Epithelial cell of prostate (primary cell): ENCODE measurements at places on chromosomes 2 and 18.
A peak's percentile ranks its signal among the peaks of the same experiment; 100 is the strongest.

GRCh38 chr18:44828080-44828479, 147.4 kb downstream of the SETBP1 start:
- no peak for DNase-seq

DNA sequence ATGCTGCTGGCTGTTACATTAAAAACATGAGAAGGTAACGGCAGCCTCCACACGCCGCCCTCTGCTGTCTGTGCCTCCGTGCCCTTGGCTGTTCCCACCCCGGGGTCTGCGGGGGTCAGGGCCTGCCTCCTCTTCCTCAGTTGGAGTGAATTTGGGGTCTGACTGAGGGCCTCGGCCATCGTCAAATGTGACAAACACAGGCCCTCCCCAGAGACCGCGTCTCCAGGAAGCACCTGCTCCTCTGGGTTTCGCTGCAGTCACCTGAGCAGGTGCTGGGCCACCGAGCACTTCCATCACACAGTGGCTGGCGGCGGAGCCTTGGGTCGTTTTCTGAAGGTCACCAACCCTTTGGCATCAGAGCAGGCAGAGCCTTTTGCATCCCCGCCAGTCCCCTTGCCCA, 70.9 kb downstream of the NFATC1 start:
- DNase-seq = no peak

GRCh38 chr2:238521870-238522269, 95.1 kb downstream of the ASB1 start:
- no peak for DNase-seq

- no peak for DNase-seq
Measured at GRCh38 chr2:104664672-104665071, 189.2 kb upstream of the POU3F3 start.

DNA sequence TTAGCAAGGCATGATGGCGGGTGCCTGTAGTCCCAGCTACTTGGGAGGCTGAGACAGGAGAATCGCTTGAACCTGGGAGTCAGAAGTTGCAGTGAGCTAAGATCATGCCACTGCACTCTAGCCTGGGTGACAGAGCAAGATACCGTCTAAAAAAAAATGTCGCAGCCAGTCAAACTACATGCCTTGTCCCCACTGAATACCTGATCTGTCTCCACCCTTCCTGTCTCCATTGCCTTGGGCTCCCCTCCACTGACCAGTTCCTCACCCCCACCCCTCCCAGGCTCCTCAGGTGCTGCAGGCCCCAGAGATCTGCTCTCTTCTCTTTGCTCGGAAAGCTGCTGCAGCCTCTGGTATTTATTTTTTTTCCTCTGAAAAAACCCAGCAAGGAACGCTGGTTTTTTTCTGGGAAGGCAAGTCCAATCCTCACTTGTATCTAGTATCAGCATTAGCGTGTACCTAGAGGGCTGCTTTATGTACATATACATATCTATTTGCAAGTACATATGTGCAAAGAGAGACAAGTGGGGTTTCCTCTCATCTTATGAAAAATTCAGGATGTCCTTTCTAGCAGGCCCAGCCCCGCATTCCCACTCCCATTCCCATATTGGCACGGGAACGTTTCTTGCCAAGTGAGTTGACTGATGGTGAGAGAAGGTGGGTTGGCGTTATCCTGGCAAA, 4.4 kb downstream of the PSD4 start:
- no peak for DNase-seq

DNA sequence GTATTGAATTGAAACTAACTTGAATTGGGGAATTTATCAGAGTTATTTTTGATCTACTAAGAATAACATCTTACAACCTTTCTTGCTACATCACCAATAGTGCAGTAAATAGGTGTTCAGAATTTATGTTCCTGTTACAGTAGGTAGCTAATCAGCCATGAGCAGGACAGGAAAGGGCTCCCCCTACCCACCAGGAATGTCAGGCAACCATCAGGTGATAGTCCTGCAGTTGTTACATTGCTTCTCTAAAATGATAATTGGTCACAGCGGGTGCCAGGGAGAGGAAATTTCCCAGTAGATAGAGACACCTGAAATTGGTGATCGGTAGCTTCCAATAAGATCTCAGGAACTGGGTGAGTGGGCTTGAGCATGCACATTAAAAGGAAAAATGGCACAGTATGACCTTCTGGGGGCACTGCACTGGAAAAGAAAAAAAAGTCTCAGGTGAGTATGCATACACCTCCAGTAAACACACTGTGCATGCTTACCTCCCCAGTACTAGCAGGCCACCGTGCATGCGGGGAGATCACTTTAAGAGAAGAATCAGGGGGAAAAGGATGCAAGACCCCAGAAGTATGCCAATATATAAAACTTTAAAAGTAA, 1092.0 kb upstream of the LRRTM1 start:
- no peak for DNase-seq

GRCh38 chr18:47831351-47831750, 99.1 kb downstream of the SMAD2 start:
- DNase-seq = no peak

DNA sequence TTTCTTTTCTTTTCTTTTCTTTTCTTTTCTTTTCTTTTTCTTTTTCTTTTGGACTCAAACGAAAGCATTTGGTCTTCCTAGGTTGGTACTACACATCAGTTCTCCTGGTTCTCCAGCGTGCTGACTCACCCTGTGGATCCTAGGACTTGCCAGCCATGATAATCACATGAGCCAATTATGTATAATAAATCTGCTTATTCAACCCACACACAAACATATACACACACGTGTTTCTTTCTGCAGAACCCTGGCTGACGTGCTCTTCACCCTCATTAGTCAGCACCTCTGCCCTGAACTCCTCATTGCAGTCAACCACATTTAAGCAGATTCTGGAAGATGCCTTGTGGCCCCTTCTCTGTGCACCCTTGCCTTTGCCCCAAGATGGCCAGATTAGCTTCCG, 162.4 kb upstream of the MYT1L start:
- DNase-seq = no peak

DNA sequence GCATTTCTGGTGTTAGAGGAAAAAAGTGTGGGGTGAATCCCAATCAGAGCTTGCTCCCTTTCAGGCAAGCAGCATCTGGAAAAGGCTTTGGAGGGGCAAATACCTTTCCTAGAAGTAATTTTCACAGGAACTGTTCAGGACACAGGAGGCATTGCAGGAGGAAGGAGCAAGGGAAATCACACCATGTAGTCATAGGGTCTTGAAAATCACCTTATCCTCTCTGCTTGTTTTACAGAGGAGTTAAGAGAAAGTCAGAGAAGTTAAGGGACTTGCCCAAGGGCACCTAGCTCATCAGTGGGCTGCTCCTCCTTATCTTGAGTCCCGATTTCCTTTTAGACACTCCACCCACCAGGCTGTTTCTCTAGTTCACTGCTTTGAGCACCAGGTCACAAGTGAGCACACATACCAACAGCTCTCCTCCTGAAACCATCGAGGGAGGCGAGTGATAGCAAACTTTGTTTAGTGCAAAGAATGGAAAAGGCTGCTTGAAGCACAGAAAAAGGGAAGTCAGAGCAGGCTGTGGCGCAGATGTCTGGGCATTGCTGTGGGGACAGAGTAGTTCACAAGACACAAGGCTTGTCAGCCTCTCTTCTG, 89.2 kb upstream of the CXCR4 start:
- DNase-seq = no peak

- no peak for DNase-seq
Measured at GRCh38 chr2:233082931-233083755, 23.0 kb downstream of the INPP5D start.

- no peak for DNase-seq
Measured at GRCh38 chr2:218644721-218645120, 14.7 kb downstream of the ZNF142 start.

DNA sequence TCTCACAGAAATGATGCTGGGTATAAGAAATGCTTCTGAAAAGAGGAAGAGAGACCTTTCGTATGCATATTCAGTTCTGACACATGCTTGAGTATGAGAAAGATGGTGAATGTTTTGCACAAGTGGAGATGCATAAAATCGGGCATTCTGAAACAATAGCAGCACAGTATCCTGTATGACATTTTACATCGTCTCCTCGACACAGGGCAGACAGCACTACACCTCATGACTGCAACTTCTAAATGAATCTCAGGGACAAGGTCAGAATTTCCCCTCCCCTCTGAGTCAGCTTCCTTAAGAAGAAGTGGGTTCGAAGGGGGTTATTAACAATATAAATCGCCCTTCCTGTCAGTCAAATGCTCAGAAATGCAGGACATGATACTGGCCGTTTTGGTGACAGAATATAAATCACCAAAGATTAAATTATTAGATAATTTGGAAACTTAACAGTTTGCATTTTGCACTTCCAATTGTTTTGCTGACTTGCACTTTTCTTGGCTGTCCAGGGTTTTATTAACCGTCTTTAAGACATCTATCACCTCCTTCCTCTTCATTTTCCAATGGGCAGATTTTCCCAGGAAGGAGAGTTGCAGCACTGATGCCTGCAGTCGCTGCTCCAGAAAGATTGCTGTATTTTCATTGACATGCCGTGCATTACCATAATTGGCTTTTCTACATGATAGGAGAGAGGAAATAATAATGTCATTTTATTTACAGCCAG, 57.2 kb downstream of the TSHZ1 start:
- DNase-seq = no peak

GRCh38 chr18:12589448-12589847, 68.5 kb downstream of the SPIRE1 start:
- no peak for DNase-seq

DNA sequence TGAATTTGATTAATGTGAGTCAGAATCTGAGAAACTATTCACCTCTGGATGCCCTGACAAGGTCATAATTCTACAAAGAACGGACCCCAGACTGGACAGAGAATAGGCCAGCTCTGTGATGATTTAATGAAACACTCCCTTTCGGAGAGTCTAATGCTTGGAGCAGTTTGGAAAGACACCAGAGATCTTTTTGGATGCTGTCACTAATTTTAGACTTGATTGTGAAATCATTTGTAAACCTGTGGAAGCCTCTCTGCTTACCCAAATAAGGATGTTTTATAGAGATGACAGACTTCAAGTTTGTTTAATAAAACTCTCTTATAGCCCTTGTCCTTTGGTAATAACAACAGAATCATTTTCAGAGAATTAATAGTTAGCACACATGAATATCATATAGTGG, 83.5 kb downstream of the MYL12B start:
- DNase-seq = no peak

GRCh38 chr2:201419057-201419635, 32.1 kb downstream of the TRAK2 start:
- peak; percentile 14 for DNase-seq

DNA sequence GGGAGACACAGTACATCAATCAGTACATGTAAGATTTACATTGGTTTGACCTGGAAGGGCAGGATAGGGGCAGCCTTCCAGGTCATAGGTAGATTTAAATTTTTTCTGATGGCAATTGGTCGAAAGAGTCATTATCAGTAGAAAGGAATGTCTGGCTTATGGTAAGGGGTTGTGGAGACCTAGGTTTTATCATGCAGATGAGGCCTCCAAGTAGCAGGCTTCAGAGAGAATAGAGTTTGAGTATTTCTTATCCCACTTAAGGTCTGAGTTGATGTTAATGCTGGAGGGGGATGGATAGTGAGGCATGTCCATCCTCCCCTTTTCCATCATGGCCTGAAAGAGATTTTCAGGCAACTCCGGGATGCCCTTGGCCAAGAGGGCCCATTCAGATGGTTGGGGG, 60.7 kb downstream of the SPTBN1 start:
- no peak for DNase-seq

GRCh38 chr18:48679236-48679635, 140.4 kb downstream of the CTIF start:
- DNase-seq = no peak

DNA sequence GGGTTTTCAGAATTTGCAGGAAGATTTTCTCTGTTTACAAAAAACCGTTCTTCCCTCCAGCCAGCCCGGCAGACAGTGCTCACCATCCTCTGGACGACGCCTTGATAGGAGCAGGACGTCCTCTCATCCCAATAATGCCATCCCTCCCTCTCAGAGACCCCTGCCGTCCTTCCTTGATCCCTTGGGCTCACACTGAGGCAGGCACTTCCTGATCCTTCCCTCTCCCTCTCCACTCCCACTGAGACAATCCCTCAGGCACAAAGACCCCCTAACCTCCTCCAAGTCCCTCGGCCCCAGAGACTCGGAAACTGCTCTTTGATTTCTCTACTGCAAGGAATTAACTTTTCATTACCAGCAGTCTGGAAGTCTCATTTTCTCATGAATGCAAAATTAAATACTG, 42.5 kb downstream of the PAX3 start:
- no peak for DNase-seq

- DNase-seq = no peak
Measured at GRCh38 chr2:165594935-165595255, 125.4 kb downstream of the CSRNP3 start.

DNA sequence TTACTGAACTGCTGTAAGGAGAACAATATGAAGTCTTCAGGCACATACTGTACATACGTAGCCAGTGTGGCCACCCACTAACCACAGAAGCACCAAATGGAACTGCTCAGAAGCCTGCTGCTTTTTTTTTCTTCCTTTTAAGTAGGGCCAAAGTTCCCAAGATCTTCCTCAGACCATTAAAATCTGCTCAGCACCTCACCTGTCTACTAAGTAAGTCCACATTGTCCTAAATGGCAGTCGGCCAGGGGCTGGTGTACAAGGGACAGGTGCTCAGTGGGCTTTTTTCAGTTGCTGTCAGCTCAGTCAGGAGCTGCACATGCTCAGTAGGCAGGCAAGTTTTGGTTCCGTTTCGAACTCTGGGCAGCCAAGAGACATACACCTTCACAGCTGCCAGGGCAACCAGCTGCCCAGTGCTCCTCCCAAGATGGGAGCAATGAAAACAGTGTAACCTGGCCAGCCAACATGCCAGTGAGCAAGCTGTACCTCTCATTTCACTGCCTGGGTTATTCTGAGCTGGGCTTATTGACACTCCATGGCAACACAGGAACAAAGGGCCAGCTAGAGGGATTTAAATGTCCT, 86.1 kb downstream of the ACVR1 start:
- DNase-seq = no peak

DNA sequence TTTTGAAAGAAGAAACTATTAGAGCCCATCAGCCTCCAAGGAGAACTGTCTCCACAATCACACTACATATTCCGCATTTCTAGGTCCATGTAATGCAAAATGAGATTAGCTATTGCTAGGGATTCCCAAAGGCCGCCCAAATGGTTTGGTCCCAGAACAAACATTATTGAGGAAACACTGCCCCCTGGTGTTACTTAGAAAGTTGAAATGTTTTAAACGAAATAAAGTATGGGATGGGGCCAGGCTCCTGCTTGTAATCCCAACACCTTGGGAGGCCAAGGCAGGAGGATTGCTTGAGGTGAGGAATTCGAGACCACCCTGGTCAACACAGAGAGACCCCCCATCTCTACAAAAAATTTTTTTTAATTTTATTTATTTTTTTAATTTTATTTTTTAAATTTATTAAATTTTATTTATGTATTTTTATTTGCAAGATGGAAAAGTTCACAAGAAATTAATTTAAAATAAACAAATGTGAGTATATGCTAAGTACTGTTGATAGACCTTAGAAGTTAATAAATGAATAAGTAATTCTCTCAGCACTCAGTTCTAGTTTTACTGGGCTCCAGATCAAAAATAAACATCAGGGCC, 5.5 kb downstream of the NHEJ1 start:
- no peak for DNase-seq

DNA sequence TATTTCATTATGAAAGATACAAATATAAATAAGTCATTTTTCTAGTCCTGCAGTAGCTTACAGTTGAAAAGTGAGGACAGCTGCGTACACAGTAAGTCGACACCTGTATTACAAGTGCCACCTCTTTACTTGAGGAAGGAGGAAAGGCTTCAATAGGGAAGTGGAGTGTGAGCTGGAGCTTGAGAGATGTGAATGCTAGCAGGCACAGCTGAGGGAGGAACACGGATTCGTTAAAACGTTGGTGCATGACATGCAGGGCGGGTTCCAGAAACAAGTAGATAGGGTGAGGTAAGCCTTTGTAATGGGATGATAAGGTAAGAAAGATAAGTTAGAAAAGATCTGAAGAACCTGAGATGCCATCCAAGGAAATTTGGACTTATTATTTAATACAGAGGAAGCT, 98.1 kb upstream of the CSRNP3 start:
- DNase-seq = no peak
